ENCODE measurements at places on chromosomes 6 and 20.

DNA sequence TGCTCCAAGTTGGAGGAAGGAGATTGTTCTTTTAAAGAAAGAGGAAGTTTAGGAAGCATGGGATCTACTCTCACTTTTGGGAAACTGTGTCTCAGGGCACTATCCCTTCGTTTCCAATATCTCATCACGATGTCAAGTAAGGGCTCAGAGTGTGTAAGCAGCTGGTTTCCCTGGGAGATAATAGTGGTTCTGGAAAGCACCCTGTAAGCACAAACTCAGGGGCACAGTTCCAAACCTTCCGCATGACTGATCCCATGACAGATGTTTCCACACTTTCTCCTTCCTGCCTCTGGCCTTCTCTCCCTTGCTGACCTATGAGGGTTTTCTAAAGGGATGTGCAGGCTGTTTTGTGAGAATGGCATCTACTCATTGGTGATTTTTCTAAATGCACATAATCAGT is 33.9 kb downstream of the ADTRP start:
- DNase-seq = no peak

GRCh38 chr6:6219716-6220115 is 100.7 kb downstream of the F13A1 start:
- no peak for DNase-seq

DNA sequence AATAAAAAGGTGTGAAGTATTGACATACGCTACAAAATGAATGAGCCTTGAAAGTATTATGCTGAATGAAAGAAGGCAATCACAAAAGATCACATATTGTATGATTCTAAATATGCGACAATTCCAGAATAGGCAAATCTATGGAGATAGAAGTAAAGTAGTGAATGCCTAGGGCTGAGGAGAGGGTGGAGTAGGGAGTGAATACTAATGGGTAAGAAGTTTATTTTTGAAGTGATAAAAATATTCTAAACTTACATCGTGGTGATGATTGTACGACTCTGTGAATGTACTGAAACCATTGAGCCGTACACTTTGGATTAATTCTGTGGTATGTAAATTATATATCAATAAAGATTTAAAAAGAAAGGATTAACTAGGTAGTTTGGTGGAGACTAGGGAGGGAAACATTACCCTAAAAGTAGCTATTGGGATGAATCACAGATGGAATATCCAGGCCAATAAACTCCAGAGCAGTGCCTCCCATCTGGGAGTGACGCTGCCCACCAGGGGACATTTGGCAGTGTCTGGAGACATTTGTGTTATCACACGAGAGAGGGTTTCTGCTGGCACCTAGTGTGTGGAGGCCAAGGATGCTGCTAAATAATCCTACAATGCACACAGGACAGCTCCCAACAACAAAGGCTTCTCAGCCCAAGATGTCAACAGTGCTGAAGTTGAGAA is 214.2 kb upstream of the PCSK2 start:
- DNase-seq = no peak

DNA sequence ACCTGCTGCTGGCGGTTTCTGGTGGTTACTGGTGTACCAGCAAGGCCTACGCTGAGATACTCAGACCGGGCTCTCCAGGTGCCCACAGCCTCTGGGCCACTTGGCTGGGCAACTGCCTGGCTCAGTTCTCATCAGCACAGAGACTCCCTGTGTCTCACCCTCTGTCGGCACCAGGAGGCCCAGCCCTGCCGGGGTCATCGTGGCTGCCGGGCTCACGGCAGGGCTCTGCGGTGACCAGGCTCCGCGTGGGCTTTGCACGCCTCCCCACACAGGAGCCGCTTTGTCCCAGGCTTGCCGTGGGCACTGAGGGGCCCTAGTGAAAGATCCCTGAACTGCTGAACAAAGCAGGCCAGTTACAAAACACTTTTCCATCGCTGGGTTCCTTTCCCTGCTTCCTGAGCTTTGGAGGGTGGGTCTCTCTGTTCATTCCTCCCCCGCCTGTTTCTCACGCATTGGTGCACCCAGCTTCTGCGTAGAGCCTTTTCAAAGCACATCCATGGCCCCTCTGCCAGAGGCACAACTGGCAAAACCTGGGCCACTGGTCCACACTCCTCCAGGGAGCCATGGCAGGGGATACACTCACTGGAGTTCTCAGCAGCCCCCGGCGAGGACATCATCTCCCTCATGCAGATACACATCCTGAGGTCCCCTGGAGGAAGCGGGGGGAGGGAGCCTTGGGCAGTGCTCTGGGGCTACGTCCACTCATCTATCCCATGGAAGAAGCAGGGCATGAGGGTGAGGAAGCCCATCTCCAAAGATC is 117.0 kb downstream of the NFATC2 start:
- no peak for DNase-seq

DNA sequence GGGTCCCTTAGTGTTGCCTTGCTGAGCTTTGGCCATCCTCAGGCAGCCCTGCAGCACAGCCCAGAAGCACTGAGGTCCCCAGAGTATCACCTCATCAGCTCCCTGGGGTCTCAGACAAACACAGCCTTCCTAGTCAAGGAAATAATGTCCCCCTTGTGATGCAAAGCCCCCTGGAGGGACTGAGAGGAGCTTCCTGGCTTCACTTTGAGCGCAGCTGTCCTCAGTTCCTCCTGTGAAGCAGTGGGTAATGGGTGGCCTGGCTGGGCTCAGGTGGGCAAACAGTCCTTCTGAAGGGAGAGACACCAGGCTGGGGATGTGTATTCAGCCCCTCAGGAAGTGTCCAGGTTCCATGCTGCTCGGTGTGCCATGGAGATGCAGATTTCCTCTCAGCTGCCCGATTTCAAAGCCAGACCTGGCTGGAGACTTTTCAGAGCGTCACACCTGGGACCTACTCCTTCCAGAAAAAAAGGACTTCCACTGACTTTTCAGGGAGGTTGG is 79.2 kb upstream of the FOXA2 start:
- no peak for DNase-seq

DNA sequence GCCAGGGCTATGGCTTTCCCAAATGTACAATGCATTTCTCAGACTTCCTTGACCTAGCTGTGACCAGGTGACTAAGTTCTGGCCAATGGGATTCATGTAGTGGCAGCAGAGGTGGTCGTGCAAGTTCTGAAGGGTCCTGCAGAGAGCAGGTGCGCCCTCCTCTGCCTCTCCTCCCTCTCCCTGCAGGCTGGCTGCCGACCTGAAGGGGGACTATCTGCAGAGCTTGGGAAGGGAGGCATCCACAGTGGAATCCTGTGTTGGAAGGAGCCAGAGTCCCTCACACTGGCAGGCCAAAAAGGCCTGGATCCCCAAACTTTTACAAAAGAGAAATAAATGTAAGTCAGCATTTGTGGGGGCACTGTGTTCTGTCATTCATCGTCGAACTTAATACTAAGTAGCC is 66.6 kb downstream of the CDH26 start:
- no peak for DNase-seq

- DNase-seq = no peak
Measured at GRCh38 chr6:117550618-117551242, 51.6 kb downstream of the GOPC start.

DNA sequence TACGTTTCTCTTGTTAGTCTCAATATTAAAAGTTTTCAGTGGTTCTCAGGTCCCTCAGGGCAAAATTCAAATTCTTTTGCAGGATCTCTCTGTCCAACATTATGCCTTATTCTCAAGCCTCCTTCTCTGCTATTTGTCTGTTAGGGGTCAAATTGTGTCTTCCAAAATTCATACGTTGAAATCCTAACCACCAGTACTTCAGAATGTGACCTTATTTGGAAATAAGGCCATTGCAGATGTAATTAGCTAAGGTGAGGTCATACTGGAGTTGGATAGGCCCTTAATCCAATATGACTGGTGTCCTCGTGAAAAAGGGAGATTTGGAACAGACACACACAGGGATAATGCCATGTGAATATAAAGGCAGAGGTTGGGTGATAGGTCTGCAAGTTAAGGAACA is 64.1 kb upstream of the ADGRF1 start:
- DNase-seq = no peak

DNA sequence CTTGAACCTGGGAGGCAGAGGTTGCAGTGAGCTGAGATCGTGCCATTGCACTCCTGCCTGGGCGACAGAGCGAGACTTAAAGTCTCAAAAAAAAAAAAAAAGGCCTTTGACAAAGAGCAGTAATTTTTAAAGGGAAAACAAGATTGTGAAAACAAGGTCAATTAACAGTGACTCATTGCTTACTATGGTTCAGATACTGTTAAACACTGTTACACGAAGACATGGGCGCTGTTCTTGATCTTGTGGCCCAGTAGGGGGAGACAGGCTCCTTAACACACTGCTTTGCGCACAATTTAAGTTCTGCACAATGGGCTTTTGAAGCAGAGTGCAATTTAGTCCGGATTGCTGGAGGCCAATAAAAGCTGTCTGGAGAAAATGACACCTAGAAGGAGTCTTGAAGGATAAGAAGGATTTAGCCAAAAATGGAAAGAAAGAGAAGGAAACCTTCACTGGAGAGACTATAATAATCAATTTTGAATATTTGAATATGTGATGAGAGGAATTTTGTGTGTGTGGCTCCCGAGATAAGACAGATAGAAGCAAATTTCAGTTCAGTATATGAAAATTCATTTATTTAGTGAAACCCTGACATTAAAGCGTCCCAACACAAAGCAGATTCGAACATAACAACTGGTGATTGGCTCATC is 6.0 kb upstream of the LATS1 start:
- no peak for DNase-seq

- no peak for DNase-seq
Measured at GRCh38 chr6:22221211-22221610, 75.6 kb downstream of the PRL start.

DNA sequence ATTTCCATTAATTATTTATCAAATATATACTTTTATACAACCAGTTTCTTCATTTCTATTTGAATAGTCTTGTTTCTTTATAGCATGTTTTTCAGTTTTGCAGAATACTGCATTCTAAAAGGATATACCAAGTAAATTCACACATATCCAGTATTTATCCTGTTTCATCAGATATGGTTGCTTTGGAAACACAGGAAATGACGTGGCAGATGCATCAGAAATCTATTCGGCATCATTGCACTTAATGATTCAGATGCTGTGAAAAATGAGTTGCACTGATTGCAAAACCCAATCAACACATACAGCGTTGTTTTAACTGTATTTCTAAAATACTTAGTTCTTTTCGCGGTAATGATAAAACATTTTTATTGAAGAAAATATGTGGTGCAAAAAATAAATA is 594.9 kb downstream of the CDH26 start:
- no peak for DNase-seq

DNA sequence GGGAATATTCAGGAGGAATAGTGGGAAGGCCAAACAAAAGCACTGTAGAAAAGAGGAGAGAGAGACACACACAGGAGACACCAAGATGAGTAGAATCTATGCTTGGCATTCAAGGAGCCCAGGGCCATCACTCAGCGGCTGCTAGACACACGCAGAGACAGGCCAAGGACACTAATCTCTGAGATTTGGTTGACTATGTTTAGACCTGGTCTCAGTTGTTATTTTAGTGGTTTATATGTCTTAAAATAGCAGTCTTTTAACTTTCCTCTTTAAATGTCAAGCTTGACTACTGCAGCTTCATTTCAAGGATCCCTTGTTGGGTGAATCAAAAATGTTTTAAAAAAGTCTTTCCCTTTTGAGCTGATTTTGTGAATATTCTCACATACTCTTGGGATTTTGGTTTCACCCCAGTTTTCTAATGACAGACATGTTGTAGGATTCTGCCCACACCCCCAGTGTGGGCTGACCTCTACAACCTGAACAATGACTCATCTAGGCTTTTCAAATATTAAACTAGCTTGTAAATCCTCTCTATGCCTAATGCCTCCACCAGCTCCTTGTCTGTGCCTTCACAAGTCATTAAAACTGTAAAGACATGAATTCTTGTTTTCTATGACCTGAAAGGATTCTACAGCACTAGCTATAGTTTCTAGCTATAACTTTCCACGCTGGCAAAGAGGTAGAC is 142.7 kb upstream of the EXOC2 start:
- no peak for DNase-seq

DNA sequence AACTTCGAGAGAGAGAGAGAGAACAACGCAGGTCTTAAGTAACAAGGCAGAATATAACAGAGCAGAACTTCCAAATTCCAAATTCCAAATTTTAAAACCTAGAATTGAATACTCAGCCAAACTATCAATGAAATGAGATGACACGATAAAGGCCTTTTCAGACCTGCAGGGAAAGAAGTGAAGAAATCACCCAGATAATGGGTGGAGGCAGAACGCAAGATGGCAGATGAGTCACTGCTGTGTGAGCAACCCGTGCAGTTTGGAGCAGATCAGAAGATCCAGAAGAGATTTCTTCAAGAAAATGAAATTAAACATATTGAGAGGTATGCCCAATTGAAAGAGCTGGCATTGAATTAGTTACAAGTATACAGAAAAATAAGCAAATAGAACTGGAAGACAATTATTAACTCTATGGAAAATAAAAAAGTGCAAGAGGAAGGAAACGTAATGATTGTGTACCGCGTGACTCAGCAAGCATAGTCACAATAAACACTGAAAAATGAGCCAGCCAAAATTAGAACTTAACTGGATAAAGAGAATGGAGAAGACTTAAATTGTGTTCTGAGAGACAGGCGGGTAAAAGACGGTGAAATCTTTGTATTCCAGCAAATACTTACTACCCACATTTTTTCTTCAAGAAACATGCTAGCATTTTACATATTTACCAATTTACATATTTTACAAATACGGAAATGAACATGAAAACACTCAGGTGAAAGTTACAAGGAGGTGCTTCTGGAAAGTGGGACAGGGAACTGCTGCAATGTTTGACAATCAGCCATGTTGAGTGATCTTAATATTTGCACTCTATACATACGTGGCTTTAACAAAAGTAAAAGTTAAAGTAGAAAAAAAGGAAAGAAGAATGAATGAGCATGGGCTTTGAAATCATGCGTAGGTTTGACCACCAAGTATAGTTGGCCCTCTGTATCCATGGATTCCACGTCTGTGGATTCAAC is 87.9 kb upstream of the CDYL start:
- no peak for DNase-seq

- DNase-seq = no peak
Measured at GRCh38 chr20:2468581-2469407, 1.8 kb downstream of the SNRPB start.

GRCh38 chr6:75326557-75327258 is 42.1 kb upstream of the TMEM30A start:
- DNase-seq = no peak

DNA sequence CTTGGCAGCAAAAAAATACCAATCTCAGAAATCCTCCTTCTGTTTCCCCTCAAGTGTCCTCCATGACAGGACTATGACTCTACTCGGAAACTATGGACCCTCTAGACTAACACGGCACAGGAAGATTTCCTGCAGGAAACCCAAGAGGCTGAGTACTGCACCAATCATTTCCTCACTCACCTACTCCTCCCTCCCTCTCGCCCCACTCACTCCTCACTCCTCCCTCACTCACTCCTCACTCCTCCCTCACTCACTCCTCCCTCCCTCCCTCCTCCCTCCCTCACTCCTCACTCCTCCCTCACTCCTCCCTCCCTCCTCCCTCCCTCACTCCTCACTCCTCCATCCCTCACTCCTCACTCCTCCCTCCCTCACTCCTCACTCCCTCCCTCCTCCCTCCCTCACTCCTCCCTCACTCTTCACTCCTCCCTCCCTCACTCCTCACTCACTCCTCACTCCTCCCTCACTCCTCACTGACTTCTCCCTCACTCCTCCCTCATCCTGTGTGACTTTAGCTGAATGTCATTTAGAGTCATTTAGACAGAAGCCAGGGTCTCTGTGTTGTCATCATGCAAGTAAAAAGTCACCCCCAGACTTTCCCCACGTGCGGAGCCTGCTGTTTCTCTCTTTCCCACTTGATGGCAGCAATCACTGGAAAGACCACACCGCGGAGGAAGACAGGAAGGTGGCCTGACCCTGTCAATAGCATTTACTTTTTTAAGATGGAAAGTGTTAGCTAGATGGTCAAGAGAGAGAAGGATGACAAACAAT is 226.8 kb upstream of the PDE10A start:
- DNase-seq = no peak

GRCh38 chr6:142300758-142301650 is 803 bp upstream of the ADGRG6 start:
- no peak for DNase-seq
